ENCODE measurements at places on chromosomes 11 and 22.

- DNase-seq, result no peak
- H3K36me3 ChIP-seq, result no peaks in the 10 kb centered on the region
- H3K27me3 ChIP-seq, result no peaks in the 10 kb centered on the region
- no peak overlapping the region for H3K27ac ChIP-seq
These were observed 88.9 kb downstream of the RASSF10 start for GRCh38 chr11:13098063-13098462.

- no peak overlapping the region for H3K4me3 ChIP-seq
- H3K27me3 ChIP-seq, result no peaks in the 10 kb centered on the region
- DNase-seq, result no peak
- no peak overlapping the region for H3K27ac ChIP-seq
These were observed 199.7 kb downstream of the FAT3 start for GRCh38 chr11:92424281-92424680.

DNA sequence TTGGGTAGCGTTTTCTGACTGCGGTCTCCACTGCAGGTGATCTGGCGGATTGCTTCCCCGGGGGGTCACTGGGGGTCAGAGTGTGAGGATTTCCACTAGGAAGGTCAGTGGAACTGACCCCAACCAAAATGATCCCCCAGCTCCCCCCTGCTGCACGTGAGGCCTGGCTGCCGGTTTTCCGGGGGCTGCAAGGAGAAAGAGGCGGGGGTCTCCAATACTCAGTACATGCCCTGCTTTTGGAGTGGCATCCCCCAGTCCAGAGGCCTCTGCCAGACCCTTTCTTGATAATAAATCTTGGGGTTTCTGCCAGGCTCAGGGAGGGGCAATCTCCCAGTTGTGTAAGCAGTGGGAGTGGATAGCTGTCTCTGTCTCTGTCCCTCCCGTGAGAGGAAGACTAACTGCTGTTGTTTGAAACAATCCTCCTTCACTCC is 71.5 kb upstream of the RTL6 start:
- no peak overlapping the region for H3K27ac ChIP-seq
- no peak overlapping the region for H3K4me3 ChIP-seq
- DNase-seq, result no peak

- H3K4me3 ChIP-seq, result no peak overlapping the region
- no peaks in the 10 kb centered on the region for H3K36me3 ChIP-seq
- DNase-seq, result no peak
- no peaks in the 10 kb centered on the region for H3K4me1 ChIP-seq
- no peak overlapping the region for H3K27ac ChIP-seq
These were observed 44.3 kb downstream of the RASSF10 start for GRCh38 chr11:13053255-13053917.

DNA sequence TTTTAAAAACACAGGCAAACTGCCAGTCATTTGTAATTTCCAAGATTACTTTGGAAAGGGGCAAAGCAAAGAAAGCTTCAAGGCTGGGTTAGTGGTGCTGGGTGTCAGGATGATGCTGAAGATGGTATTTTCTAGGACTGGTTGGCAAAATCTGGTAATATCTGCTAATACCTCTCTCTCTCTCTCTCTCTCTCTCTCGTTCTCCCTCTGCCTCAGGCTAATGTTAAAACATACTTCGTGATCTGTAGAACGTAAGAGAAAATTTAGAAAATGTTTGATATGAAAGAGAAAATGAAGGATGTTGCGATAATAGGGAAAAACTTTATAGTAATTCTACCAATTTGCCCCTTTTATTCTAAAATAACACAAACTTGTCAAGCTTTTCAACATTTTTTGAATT is 9.4 kb upstream of the LGR4 start:
- H3K27ac ChIP-seq, result no peak overlapping the region
- DNase-seq, result no peak
- no peak overlapping the region for H3K4me3 ChIP-seq
- no peaks in the 10 kb centered on the region for H3K4me1 ChIP-seq

- peaks cover 6% of the 10 kb centered on the region for H3K27me3 ChIP-seq
- no peak overlapping the region for H3K4me3 ChIP-seq
- DNase-seq, result no peak
- H3K36me3 ChIP-seq, result no peaks in the 10 kb centered on the region
- H3K4me1 ChIP-seq, result no peaks in the 10 kb centered on the region
These were observed 9.9 kb downstream of the BRSK2 start for GRCh38 chr11:1399386-1400316.

- H3K4me1 ChIP-seq, result no peaks in the 10 kb centered on the region
- no peak overlapping the region for H3K4me3 ChIP-seq
- H3K27ac ChIP-seq, result no peak overlapping the region
- no peaks in the 10 kb centered on the region for H3K27me3 ChIP-seq
These were observed 21.9 kb downstream of the PC start for GRCh38 chr11:66936311-66936711.

All from heart left ventricle (tissue), 16 donors.